ENCODE measurements at places on chromosomes 6 and 20. TPM values are rescaled to one million over a fixed set of nuclear protein-coding genes. Genes with fewer than 3 reads are reported as not detected.

- DNase-seq = no peak
Measured at GRCh38 chr20:34530342-34530741, 14.1 kb downstream of the DYNLRB1 start.

DNA sequence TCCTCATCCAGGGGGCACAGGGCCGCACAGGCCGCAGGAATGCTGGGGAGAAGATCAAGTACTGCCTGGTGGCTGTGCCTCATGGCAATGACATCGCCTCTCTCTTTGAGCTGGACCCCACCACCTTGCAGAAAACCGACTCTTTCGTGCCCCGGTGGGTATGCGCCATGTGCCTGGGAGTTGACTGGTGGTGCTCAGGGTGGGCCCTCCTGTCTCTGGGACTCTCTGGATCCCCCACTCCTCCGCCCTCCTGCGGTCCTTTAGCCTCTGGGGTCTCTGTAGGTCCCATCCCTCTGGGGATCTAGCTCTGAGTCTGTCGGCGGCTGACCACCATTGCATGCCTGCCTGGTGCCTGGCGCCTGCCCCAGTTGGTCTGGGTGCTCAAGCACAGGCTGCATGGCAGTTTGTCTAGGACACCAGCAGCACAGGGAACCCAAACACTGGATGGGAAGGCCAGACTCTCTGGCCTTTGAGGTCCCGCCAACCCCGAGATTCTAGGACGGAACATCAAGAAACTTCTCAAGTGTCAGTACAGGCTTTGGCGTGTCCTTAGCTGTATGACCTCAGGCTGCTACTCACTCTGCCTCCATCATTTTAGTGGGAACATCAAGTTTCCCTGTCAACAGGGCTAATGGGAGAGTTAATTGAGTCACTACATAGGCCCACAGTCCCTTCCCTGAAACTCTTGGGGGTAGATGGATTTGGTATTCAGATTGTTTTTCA lies 42.8 kb downstream of the ITPR3 start:
- no peak for DNase-seq

- DNase-seq = peak; percentile 27
Measured at GRCh38 chr6:72619883-72620696, 1.8 kb upstream of the KCNQ5 start.

Gene OPN5
- not detected for total RNA-seq

Gene PPIL4
- 30.8 TPM for total RNA-seq

All from A172 (cell line).